ENCODE measurements at places on chromosomes 3 and 15.

- no peak for DNase-seq
Measured at GRCh38 chr3:45914362-45915058, 28.2 kb downstream of the CCR9 start.

DNA sequence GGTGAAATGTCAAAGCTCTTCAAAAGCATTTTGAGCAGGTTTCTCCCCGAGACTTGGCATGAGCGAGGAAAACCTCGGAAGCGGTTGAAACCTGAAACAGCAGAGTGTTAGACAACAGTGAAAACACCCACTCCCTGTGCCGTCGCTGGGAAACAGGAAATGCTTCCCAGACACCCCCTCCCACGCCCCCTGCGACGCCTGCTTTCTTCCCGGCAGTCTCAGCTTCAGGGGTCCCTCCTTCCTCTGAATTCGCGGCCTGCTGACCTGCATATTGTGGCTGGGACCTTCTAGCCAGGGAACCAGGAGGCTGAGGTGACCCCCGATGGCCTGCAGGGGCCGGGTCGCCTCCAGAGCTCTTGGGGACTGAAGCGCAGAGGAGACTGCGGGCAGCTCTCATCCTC lies 250.6 kb upstream of the LYSMD4 start:
- no peak for DNase-seq

GRCh38 chr3:181695661-181696491 lies 15.8 kb upstream of the SOX2 start:
- DNase-seq: no peak

DNA sequence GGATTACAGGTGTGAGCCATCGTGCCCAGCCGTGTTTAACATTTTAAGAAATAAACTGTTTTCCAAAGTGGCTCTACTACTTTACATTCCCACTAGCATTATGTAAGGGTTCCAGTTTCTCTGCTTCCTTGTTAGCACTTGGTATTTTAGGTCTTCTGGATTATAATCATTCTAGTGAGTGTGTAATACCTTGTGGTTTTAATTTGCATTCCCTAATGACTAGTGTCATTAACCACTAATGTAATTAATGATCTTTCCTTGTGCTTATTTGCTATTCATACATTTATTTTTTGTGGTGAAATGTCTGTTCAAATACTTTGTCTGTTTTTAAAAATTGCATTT lies 30.7 kb downstream of the ARIH2 start:
- DNase-seq: no peak

DNA sequence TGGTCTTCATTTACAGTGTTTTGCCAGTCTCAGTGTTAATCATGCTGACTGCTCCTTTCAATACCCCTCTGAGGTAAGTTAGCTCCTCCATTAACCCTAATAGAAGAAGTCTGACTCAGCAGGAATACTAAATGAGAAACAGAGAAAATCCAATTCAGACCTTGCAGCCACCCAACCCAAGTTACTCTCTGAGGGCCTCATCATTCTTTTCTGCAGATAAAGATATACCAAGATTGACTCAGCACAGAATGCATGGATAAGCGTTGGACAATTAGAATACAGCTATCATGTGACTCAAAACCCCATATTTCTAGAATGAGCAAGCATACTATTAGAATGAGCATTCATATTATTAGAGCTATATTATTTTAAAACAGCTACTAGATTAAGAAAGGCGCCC lies 389.1 kb upstream of the SGO1 start:
- no peak for DNase-seq

GRCh38 chr3:167814441-167814951 lies 79.0 kb downstream of the SERPINI1 start:
- no peak for DNase-seq

GRCh38 chr3:126573492-126574117 lies 14.9 kb upstream of the C3orf22 start:
- DNase-seq: no peak

DNA sequence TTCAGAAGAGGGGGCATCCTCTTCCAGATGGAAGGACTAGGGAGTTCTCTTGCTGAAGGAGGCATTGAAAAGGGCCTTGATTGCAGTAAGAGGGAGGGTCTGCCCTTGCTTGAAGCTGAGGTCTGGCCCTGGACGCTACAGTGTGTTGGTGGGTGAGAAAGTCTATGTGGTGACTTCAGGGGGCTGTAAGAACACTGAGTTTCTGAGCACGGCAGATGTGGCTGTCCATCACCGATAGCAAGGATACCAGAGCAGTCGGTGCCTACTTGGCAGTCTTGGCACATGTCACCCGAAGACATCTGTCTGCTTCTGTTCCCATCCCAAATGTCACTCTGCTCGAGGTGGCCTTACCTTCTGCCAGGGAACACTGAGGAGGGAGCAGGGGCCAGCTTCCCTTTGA lies 631.1 kb upstream of the CFAP20DC start:
- no peak for DNase-seq

GRCh38 chr3:197353001-197353866 lies 54.8 kb upstream of the DLG1 start:
- no peak for DNase-seq

DNA sequence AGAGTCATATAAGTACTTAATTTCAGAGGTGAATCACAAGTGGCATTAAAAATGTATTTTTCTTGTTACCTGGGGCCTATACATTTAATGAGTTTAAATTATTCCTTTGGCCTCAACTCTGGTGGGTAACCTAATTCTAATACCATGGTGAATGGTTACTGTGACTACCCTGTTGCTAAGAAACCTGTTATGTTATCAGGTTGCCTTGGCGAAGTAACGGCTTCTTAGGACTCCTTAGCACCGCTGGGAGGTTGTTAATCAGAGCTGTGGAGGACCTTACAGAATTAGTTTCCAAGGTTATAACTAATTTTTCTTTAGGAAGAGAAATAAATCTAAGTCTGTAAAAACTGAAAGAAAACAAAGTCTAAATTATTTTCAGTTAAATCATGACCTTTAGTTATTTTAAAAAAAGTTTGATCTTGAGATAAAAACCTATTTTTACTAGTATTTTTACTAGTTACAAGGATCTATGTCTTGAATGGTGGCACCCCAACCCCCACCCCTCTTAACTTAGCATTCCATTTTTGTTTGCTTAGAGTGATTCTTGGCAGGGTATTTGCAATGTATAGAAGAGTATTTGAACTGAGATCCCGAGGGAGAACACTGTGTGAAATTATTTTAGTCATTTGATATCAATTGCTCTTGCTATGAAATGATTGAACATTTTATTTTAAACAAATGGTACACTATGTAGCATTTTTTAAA lies 155.5 kb downstream of the FNDC3B start:
- DNase-seq: no peak

DNA sequence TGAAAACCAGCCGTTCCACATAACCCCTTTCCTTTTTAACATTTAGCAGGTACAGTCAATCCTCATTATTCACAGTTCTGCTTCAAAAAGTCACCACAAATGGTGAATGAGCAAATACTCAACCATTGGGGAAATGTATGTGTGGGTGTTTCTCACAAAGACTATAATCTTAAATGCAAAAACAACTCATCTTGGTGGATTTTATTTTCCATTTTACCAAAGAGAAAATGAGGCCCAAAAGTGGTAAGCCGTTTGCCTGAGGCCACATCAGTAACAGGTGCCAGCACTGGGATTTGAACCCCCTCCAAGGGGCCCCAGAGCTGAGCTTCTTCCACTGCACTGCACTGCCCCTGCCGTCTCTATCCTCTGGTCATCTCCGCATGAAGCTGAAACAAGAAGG lies 208.8 kb downstream of the OSBPL10 start:
- no peak for DNase-seq

DNA sequence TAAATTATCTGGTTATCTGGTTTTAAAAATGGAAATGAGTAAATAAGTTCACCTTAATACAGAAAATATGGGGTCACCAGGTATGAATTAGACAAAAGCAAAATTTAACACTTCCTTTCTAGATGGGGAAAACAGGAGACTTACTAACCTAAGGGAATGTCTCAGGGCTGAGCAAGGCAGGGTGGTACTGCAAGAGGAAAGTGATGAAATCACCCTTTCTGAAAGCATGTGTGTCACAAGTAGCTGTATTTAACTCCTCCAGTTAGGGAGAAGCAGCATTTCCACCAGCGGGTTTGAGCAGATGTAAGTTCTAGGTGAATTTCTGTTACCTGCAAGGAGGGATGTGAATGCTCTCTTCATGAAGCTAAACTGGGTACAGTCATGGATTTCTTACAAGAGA lies 629.1 kb downstream of the MECOM start:
- DNase-seq: no peak

DNA sequence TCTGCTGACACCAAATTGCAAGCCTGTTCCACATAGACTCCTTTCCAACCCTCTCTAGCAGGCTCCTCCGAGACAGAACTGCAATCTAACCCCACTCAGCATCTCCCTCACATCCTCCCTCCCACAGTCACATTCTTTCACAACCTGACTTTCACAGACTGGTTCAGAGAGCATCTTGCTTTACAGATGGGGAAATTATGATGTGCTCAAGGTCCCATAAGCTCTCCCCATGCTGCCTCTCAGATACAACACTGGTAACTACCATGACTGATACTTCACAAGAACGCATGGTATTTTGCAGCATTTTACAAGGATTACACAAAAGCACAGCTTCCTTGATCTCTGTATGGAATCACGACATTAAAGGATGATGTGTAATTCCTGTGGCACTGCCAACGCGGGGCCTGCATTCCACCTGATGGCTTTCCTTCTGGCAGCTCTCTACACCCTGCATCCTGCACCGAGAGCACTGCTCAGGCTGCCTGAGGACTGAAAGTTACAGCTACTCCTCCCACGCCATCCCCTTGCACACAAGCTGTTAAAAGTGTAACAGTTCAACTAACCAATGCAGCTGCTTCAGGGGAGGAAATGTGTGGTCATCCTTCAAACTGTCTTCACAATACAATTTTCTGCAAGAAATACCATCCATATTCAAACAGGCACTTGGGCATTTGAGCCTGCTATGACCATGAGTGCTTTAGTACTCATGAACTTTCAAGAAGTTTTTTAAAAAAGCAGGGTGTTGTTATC lies 27.6 kb downstream of the TBC1D2B start:
- DNase-seq: peak; percentile 48

- no peak for DNase-seq
Measured at GRCh38 chr15:99092554-99093172, 12.2 kb upstream of the SYNM start.

DNA sequence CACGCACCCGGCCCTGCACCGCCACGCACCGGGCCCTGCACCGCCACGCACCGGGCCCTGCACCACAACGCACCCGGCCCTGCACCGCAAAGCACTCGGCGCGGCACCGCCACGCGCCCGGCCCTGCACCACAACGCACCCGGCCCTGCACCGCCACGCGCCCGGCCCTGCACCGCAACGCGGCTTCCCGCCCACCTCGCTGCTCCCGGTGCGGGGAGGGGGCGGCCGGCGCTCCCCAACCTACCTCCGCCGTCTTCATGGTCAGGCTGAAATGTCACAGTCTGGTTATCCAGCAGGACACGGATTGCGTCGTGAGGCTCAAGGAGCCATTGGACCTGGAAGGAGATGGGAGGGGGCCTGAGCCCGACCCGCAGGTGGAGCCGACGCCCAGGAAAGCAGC lies 41.8 kb downstream of the MUC20 start:
- no peak for DNase-seq

DNA sequence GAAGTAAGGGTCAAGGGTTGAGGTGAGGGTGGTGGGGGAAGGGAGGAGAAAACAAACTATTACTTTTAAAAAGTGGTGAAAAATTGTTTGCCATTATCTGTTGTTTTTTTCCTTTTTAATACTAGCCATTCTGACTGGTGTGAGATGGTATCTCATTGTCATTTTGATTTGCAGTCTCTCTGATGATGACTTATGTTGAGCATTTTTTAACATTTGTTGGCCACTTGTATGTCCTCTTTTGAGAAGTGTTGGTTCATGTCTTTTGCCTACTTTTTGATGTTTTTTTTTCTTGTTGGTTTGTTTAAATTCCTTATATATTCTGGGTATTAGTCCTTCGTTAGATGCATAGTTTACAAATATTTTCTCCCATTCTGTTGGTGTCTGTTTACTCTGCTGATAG lies 185.9 kb upstream of the ANKRD28 start:
- DNase-seq: no peak

DNA sequence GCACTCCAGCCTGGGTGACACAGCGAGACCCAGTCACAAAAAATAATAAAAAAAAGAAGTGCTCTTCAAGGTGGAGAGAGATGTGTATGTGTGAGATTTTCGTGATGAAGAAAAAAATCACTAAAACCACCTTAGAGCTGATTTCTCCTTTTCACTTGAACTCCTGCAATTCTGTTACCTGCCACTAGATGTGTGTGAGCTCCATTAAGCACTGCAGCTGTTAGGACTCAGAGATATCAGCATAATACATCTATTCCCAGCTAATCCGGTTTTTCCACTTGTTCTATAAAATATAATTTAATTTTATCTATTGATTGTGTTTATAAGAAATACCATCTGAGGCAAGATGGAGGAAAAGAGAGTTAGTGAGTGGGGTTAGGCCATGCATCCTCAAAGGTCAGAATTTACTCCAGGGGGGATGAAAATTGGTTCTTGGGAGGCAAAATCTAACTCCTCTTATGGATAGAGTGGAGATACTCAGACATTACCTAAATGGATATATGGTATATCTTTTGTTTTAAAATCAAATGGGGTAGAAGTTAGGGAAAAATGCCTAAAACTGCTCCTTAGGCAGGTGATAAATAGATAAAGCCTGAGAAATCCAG lies 152.7 kb downstream of the IL20RB start:
- no peak for DNase-seq

DNA sequence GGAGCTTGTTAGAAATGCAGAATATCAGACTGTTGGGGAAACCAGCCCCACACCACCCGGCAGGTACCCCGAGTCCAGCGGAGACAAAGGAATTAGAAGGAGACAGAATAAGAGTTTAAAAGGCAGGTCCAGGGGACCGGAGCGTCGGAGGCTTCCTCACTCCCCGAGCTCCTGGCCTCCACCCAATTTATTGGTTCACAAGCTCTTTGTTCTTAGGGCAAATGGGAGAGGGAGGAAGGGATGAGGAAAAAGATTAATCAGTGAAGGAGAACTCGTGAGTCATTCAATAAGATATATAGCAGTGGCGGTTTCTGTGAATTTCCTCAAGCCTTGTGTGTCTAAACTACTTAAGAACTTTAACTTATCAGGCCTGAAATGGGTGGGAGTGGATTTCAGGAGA lies 32.1 kb upstream of the WDR72 start:
- no peak for DNase-seq

DNA sequence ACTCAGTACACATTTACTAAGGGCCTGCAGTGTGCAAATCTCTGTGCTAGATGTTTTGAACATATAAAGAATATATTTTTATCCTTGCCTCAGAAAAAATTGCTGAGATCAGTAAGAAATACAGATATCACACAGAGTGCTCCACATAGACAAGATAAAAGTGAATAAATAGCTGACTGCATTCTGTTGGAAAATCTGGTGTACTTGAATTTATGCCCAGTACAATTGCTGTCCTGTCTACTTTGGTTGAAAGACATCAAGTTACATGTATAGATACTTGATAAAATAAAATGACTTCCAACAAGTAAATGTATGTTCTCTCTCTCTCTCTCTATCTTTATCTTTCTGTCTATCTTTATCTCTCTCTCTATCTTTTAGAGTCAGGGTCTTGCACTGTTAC lies 381.2 kb upstream of the CBLB start:
- no peak for DNase-seq

DNA sequence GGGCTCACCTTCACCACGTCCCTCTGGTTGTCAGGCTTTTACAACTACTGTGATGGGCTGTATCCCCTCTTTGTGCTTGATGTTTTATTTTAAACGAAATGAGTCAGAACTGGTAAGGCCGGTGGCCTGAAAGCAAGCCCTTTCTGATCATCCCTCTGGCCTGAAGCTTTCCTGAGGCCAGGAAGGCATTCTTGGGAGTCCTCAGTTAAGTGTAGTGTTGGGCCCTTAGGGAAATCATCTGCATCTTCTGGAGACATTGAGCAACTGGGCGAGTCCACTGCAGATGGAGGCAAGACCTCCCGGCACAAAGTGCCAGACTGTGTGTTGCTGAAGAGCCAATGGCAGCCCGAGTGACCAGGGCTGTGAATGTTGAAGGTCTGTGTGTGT lies 33.0 kb upstream of the AMOTL2 start:
- DNase-seq: no peak
